ENCODE measurements at places on chromosomes 2 and 18.

- DNase-seq, result no peak
These were observed 71.4 kb downstream of the KCNF1 start for GRCh38 chr2:10982931-10983701.

DNA sequence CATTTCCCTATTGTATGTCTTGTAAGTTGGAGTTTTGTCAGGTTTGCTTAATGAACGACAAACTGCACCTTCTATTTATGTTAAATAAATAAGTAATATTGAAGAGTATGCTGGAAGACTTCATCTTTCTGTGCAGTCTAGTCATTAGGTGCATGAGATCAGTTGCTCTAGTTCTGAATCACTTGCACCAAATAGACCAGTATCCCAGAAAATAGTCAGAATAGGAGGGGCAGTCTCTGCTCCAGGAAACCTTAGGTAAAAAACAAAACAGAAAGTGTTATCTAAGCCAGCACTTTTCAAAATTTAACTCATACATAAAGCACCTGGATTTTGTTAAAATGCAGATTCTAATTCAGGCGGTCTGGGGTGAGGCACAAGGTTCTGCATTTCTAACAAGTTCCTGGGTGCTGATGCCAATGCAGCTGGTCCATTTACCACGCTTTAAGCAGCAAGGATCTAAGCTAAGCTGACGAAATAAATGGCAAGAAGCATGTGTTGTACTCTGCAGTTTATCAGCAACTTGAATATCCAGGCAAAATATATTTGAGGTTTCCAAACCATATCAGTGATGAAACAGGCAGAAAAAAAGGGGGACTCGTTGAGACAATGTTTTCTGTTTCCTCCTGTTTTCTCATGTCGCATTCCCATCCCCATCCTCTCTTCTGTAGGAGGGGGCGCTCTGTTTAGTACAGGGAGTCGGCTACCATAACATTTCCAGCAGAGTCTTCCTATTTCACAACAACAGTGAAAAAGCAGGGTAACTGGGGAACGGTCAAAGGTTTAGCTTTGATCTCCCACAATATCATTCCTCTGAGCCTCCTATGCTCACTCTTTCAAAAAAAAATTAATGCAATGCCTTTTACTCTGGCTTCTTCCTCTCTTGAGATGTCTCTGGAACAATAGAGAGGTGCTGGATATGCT lies 106.4 kb downstream of the MBD2 start:
- DNase-seq, result no peak

- no peak for DNase-seq
These were observed 56.4 kb upstream of the ODC1 start for GRCh38 chr2:10504370-10504993.

GRCh38 chr2:205754924-205755321 lies 72.6 kb downstream of the NRP2 start:
- DNase-seq, result no peak

DNA sequence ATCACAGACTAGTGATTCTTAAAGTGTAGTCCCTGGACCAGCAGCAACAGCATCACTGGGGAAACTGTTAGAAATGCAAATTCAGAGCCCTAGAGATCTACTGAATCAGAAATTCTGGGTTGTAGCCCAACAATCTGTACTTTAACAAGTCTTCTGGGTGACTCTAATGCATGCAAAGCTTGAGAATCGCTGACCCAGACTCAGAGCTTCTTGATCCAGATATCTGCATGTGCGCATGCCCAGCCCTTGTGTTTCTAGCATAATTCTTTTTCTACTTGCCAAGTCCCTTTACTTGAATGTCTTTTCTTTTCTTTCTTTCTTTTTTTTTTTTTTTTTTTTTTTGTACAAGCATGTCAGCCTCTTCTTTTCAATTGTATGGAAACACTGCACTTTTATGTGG lies 60.4 kb downstream of the FIGN start:
- DNase-seq, result no peak

DNA sequence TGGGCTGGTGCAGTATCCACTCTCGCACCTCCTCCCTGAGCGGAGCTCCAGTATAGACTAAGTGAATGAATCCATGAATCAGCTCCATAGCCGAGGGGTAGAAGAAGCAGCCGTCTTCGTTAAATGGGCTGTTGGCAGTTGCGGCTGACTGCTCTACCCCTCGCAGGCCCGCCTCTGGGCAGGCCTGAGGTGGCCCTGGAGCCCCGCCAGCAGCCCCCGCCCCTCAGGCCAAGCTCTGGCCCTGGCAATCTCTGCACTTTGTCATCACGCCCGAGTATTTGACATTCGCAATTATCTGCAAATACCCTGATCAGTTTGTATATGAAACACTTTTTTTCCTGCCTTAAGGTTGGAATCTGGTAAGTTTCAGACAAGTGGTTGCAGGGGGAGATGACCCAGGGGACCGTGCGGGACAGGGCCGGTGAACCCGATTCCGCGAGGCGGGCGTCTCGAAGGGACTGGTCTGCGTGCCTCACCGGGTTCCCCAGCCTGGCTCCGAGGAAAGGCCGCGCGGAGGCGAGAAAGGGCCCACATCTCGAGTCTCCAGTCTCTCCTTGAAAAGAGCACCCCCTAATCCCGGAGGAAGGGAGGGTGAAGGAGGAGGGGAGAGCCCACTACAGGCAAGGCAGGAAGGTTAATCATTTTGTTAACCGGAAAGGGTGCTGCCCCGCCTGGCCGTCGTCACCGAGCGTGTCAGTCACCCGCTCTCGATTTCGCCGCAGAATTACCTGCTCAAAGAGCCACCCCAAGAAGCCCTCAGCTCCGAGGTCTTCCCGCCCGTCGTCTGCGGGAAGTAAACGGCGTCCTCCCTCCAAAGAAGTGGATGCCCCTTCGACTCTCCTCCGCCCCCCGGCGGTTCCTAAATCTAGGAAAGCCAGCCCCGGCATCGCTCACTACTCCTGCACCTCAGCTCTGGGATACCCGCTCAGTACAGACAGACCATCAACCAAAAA lies 11.1 kb upstream of the SATB2 start:
- DNase-seq, result no peak

- no peak for DNase-seq
These were observed 73.6 kb downstream of the SPATS2L start for GRCh38 chr2:200380091-200380561.

DNA sequence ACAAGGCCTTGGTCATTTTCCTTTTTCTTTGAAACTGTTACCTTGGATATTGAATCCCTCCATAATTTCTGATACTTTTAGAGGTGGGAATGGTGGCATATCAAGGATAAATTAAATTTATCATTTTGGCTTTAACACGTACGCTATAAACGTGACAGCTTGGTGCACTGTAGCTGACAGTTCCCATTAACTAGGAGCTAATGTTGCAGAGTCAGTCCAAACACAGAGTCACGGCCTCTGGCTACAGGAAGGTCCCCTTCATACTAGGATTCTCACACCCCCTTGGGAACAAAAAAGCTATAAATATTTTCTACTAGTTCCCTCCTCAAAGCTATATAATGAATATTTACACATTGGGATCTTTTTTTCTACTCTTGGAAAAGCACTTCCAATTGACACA lies 17.7 kb upstream of the ERBB4 start:
- DNase-seq, result no peak

DNA sequence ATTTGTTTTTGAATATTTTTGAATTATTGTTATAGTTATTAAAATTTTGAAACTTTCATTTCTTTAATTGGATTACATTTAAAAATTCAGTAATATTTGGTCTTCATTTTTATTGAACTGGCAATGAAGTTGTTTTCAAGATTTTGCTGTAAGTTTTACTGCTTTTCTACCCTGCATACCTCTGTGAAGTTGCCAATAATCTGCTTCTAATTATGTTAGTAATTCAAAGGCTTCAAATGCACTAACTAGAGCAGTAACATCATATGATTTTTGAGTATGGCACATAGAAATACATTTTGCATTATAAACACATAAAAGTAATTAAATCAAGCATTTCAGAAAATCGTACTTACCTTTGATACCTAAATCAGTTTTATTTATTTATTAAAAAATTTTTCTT lies 40.3 kb upstream of the FAM171B start:
- DNase-seq, result no peak

DNA sequence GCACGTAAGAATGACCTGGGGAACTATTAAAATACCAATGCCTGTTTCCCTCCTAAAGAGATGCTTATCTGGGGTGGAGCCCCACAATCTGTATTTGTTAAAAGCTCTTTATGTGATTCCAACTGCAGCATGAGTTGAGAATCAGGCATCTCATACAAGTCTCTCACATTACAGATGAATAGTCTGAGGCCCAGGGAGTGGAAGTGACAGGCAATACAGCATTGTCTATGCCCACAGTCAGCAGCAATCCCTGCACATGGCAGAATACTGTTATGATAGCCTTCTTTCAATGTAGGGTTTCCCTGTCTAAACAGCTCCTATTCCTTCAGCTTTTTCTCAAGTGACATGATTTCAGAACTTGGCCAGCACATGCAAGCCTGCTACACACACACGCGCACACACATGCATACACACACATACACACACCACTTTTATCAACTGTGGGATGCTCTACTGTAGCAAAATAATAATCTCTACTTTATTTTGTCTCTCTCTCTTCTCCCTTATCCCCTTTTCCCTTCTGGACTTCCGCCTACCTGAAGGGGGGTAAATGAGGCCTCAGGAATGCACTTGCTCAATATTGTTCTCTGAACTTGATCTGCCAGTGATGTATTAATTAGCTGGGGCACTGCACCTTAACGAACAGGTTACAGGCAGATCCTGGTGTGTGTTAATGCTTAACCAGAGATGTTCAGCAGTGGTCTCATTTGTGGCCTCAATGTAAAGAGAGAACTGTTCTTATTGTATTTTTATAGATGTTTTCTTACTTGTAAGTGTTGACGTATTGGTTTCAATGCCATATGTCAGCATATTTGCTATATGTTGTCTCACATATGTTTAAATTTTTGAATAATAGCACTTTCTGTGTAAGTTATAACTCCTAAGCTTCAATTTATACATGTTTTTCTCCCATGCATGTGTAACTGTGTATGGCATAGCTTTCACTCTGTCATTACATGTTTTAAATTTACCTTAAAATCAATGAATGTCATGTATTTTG lies 116.0 kb downstream of the SETBP1 start:
- no peak for DNase-seq

DNA sequence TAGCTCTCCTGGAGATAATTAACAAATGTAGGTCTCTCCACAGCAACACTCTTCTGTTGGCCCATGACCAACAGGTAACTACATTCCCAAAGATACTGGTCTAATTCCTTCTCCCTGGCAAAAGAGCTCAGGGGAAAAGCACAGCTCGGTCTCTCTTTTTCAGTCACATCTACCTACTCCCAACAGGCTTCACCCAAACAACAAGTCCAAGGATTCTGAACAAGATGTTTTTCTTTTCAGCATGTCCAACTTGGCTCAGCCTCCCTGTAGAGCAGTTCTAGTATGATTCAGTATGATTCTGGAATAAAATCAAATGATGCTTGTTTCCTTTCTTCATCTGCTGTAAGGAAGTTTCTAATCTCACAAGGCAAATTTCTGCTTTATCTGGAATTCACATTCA lies 1704.8 kb upstream of the PIK3C3 start:
- no peak for DNase-seq

Measured in activated CD8-positive, alpha-beta memory T cell treated with anti-CD3 and anti-CD28 coated beads for 1 hour (primary cell).